ENCODE measurements at places on chromosomes 16 and 17. TPM values are rescaled to one million over a fixed set of nuclear protein-coding genes. Genes with fewer than 3 reads are reported as not detected.

DNA sequence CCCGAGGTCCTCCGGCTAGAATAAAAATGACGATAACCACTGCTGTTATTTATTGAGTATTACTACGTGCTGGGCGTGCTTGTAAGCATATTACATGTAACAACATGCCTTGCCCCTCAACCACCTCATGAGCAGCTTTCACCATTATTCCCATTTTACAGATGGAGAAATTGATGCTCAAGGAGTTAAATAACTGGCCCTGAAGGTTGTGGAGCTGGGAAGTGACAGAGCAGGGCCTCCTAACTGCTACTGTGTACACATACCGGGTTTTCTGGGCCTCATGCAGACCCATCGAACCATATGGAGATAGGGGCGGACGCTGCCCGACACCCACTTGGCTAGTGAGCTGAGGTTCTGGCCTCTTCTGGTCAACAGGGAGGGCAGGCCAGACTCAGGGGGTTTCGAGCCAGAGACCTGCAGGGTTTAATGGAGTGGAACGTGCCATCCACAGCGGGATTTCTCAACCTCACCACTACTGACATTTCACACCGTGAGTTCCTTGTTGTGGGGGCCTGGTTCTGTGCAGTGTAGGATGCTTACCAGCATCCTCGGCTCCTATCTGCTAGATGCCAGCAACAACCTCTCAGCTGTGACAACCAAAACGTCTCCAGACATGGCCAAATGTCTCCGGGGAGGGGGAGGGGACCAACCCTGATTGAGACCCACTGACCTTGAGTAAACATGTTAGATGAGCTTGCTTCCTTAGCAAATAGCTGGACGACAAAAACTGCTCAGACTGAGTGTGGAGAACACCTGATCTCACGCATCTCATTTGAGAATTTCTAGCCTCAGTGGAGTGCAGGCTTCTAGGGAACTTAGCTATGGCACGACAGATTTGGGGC lies 432.0 kb downstream of the SLC39A11 start:
- peak; percentile 47 for DNase-seq

- peak; percentile 26 for DNase-seq
Observed at GRCh38 chr17:60887614-60888028, 210.0 kb downstream of the BCAS3 start.

- peak; percentile 39 for DNase-seq
Observed at GRCh38 chr16:66689282-66689681, 7.3 kb downstream of the CMTM4 start.

DNA sequence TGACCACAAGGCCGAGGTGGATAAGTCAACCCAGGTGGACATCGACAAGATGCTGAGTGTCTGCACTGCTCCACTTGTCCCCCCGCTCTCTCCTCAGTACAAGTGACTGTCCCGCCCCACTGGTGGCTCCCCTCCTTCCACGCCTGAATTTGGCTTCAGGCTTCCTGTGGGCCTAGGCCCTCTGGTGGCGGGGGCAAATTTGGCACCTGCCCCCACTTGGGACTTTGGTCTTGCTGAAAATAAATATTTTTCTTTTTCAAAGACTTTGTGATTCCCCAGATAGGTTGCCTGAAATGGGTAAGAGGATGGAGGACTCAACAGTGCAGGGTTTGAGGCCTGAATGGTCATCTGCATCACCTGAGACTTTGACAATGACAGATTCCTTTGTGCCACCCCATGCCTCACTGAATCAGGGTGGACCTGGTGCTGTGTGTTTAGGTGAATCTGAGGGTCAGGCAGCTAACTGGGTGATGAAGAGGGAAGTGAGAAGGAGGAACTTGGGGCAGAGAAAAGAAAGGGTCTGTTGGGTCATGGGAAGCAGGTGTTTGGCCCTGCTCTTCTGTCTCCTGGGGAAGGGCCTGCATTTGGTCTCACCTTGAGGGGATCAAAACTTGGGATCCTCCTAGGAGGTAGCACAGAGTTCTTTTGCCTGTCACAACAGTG lies 2.0 kb downstream of the C16orf86 start:
- no peak for DNase-seq

DNA sequence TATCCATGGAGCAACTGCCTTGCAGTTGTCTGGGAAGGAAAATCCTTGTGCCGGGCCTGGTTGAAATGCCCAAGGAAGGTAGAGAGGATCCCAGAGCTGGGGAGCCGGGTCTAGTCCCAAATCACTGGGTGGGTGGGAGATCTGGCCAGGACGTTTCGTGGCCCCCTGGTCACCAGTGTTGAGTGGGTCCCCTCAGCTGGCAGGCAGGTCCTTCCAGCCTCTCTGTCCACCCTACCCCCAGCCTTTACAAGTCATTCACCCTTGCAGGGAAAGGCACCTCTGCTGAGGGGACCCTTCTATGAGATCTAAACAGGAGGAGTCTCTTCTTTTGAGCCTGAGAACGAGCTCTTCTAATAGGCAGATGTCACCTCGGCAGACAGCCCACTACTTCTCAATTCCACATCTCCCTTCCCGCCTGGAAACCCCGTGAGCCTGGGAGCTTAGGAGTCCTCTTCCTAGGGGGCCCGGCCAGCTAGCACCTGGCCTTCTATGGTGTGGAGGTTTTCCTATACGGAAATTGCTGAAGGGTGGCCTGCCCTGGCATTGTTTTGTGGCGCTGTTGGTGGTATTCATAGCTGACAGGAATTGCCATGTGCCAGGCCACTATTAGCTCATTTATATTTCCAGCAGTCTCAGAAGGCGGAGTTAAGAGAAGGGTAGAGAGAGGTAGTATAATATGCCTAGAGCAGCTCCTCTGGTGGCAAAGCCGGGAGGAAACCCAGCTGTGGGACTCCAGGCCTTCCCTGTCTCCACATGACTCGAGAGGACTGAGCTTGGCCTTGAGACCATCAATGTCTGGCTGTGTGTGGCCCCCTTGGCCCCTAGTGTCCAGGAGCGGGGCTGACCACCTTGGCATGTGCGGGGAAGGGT lies 13.3 kb downstream of the MPRIP start:
- no peak for DNase-seq

DNA sequence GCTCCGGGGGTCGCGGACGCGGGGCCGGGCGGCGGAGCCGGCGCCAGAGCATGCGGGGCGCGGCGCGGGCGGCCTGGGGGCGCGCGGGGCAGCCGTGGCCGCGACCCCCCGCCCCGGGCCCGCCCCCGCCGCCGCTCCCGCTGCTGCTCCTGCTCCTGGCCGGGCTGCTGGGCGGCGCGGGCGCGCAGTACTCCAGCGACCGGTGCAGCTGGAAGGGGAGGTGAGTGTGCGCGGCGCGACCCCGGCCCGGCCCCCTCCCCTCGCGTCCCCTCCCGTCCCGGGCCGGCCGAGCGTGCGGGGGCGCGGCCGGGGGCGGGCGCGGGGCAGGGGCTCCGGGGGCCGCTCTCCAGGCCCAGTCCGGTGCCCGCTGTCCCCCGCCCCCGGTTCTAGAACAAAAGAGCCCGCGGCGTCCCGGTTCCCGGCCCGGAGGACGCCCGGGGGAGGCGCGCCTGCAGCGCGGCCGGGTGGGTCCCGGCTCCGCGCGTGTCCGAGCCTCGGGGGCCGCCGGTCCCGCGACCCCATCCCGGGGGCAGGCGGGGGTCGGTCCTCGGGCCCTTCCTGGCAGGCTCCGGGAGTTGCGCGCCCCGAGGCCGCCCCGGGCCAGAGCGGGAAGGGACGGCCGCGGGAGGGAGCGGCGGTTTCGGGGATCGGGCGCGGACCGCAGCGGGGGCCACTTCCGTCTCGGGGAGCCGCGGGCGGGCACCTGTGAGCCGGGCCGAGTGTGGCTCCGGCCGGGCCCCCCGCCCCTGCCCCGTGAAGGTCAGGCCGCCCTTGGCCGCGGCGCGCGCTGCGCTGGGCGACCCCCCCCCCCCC lies 563 bp downstream of the METRNL start:
- DNase-seq, result no peak

Gene CACNA1G
- total RNA-seq, result 3.3 TPM
